ENCODE measurements at places on chromosomes 7 and 10. TPM values are rescaled to one million over a fixed set of nuclear protein-coding genes. Genes with fewer than 3 reads are reported as not detected.

DNA sequence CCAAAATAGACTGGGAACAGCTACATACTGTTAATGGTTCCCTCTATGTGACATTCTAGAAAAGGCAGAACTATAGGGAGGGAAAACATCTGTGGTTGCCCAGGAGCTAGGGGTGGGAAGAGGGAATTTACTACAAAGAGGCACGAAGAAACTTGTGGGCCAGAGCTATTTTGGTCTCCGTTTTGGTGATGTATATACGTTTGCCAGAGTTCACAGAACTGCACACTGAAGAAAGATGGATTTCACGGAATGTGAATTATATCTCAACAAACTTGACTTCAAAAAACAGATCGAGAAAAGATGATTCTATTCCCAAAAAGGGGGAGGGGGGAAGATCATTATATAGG, 386 bp upstream of the AS3MT start:
- DNase-seq = no peak

- DNase-seq = no peak
Measured at GRCh38 chr7:135194494-135195095, 16.7 kb downstream of the WDR91 start.

- no peak for DNase-seq
Measured at GRCh38 chr10:43754569-43755260, 106.0 kb upstream of the ZNF32 start.

DNA sequence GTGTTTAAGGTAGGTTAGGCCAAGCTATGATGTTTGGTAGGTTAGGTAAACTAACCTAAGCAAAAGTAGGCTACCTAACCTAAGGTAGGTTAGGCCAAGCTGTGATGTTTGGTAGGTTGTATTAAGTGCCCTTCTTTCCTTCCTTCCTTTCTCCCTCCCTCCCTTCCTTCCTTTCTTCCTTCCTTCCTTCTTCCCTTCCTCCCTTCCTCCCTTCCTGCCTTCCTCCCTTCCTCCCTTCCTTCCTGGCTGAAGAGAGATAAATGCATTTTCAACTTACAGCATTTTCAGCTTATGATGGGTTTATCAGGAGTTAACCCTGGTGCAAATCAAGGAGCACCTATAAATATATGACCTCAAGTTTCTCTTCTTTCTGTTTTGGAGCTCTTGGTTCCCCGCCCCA, 56.2 kb downstream of the SND1 start:
- no peak for DNase-seq

DNA sequence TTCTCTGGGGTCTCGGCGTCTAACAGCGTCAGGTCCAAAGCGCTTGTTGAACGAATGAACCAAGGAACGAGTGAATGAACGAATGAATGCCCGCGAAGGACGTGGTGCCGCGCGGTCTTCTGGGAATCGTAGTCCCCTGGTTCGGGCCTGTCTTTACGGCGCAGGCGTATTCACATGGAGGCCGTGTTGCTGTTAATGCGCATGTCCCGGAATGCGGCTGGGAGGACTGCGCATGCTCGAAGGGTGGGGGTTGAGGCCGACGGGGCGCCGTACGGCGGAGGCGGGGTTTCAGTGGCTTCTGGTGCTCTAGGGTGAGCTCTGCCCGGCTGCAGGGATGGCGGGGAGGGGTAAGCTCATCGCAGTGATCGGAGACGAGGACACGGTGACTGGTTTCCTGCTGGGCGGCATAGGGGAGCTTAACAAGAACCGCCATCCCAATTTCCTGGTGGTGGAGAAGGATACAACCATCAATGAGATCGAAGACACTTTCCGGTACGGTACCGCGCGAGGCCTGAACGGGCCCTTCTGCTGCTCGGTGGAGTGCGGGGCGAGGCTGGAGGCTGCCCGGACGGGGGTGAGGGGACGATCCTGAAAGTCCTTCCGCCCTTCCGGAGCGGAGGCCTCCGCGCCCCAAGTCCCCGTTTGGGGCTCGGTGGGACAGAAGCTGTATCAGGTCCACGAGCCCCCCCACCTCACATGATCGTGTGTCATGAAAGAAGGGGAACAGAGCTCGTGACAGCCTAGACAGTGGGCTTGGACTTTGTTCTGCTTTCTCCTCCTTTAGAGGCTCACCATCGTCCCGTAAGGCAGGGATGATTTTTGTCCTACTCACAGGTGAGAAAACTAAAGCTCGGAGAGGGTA, at the start of gene ATP6V1F:
Gene ATP6V1F (plus strand): TSS at position 286 of the 862 bp plus-strand sequence. CDS start 49 bp downstream, at position 335.
- peak; percentile 98 for DNase-seq

Gene FOXI2
- 0.29 TPM for total RNA-seq

Data from left cardiac atrium (tissue), 4 donors.